T-helper 1 cell (primary cell): ENCODE measurements at places on chromosomes 11 and 22.

DNA sequence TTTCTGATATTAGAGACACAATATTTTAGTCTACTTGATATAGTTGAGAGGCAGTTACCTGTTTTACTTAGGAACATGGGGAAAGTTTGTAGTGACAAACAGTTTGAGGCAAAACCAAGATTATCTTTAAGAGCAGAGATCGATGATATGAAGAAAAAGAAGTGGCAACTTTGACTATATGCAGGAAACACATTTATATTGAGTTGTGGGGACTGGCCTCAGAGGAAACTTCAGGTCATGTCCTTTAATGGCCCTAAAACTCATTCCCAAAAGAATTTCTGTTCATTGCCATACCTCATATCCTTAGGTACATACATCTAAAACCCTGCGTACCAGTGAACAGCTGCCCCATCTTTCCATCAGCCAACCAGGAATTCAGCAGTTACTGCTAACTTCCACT lies 4.5 kb downstream of the HBG1 start:
- DNase-seq: no peak

GRCh38 chr11:1199241-1199750 lies 23.6 kb upstream of the MUC5B start:
- no peak for DNase-seq

DNA sequence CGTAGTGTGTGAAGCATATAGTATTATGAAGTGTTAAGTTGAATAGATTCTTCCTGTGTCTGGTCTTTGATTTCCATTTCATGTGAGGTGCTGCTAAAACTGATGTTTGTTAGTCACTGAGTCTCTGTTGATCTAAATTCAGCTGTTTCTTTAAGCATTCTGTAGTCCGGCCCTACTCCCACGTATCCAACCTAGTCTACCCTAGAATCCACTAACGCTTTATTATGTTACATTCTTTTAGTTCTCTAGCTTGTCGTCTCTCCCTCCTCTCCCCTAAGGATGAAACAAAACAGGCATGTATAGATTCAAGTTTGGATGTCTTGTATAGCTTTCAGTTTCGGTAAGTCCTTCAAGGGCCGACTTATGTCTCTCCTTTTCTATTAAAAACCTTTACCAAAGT lies 4.1 kb downstream of the WEE1 start:
- peak; percentile 52 for DNase-seq

DNA sequence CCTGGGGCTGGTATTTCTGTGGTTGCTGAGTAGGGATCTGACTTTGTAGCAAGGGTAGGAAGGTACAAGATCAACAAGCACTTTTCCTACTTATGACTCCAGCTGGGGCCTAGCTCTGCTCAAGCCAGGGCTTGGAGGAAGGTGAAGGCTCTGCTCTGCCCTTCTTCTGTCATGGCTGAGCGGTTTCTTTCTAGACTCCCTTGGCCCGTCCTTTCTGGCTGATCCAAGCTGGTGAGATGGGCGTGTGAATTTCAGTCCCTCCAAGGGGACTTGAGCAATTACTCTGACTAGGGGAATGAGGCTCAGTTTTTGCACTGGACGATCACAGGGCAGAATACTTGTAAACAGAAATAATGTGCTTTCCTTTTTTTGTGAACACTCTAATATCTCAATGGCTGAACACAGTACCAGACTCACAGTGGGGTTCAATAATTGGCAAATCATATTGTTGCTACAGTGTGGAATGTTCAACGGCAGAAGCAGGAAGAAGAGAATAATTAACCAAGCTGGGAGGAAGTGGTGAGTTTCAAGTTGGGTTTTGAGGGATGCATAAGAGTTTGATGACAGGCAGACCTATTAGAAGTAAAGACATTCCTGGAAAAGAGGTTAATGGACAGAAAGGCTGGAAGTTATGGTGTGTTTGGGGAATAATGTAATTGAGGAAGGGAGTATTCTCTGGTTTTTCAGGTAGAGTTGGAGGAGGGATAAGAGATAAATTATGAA lies 507.6 kb downstream of the MIAT start:
- no peak for DNase-seq

- no peak for DNase-seq
Observed at GRCh38 chr22:37565830-37566229, 5.5 kb downstream of the CDC42EP1 start.

DNA sequence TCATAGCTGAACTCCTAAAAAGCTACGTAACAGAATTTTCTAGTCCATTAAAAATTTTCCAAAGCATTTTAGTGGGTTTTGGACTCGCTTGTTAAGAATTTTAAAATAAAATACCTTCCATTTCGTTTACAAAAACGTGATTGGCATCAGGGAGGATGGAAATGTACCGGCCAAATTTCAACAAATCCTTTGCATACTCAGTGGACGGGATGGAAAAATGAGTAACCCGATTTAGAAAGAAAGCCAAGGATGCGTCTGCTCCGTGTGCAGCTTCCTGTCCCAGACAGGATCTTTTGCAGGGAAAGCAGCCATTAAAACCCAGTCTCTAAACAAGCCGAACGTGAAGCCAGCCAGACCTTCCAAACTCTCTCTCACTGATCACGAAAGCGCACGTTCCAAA lies 15.6 kb downstream of the TMEM184B start:
- no peak for DNase-seq

GRCh38 chr11:112179601-112180000 lies 4.3 kb downstream of the BCO2 start:
- DNase-seq: no peak

DNA sequence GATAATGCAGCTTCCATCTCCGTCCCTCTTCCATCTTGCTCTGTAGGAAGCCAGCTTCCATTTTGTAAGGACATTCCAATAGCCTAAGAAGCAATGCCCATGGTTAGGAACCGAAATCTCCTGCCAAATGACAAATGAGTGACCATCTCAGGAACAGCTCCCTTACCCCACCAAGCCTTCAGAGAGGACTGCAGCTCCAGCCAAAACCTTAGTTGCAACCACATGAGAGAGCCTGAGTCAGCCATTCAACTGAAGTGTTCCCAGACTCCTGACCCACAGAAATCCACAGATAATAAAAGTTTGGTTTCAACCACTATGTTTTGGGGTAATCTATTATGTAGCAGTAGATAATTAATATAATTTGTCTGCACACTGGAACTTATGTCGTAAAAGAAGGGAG lies 51.7 kb upstream of the LDLRAD3 start:
- DNase-seq: no peak

GRCh38 chr11:129189646-129190045 lies 2.5 kb downstream of the ARHGAP32 start:
- no peak for DNase-seq

DNA sequence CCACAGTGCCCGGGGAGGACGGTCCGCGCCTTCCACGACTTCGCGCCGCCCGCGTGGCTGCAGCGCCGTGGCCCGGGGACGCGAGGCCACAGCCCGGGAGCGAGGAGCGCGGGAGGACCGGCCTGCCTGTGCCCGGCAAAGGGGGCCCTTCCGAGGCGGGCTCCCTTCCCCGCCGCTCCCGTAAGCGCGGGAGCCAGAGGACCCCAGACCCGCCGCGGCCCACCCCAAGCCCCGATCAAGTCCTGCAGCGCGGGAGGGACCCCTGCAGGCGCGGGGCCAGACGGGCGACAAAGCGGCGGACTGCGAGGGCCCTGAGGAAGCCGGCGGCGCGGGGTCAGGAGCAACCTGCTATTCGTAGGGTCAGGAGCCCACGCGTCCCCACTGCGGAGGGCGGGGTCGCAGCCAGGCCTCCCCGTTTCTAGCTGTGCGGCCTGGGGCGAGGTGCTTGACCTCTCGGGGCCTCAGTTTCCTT lies 110.3 kb downstream of the WNT7B start:
- no peak for DNase-seq

DNA sequence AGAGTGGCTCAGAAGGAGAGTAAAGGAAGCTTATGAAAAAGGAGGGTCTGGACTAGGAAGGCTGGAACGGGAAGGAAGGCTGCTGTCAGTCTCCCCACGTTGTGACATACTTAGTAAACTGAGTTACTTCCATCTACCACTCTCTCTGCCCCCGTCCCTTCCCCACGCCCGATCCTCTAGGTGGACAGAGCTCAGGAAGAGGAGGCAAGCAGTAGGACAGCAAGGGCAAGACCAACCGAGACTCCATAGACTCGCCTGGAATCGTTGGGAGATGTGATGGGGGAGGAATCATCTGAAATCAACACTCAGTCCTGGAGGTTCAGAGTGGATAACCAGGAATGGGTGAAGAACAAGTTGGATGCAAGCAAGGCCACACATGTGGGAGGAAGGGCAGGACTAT lies 240.7 kb downstream of the BUD13 start:
- DNase-seq: no peak

DNA sequence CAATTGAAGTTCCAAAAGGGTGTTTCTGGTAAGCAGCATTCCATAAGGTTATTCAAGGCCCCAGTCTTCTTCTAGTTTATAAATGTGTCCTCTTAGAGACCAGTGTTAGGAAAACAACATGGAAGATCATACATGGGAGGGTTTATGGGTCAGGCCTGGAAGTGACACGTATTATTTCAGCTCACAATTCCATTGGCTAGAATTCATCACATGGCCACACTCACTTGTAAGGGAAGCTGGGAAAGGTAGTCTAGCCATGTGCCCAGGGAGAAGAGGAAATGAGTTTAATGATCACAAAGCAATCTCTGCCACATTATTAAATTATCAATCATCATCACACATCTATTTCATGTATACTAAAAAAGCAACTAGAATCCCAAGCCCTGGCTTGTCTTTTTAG lies 181.7 kb upstream of the TBCEL start:
- DNase-seq: no peak

- DNase-seq: no peak
Observed at GRCh38 chr22:48653306-48653705, 1174.4 kb downstream of the BRD1 start.

- DNase-seq: no peak
Observed at GRCh38 chr22:49294656-49295464, 532.8 kb downstream of the BRD1 start.

GRCh38 chr22:44330744-44331660 lies 18.3 kb upstream of the SHISAL1 start:
- no peak for DNase-seq

DNA sequence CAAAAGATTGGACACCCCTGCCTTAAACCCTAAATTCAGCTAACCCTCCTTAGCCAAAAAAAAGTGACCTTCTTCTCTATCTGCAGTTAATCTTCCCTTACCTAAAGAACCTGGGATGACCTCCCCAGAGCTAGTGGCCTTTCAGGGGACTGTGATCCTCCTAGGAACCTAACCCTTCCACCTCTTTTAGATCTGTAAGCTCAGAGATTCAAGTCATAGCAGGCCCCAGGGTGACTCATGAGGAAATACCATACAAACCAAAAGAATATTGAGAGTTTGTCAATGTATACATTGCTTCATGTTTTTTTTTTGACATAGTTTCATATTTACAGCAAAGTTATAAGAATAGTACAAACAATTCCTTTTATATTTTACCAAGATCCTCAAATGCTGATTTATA lies 38.3 kb upstream of the CXCR5 start:
- no peak for DNase-seq

- no peak for DNase-seq
Observed at GRCh38 chr11:119680541-119681360, 48.2 kb downstream of the NECTIN1 start.

GRCh38 chr11:61830237-61831105 lies 2.4 kb downstream of the FADS2 start:
- no peak for DNase-seq
